CD4-positive, alpha-beta T cell treated with Interleukin-1 beta for 1 hour (primary cell): ENCODE measurements at places on chromosomes 6 and 20.

DNA sequence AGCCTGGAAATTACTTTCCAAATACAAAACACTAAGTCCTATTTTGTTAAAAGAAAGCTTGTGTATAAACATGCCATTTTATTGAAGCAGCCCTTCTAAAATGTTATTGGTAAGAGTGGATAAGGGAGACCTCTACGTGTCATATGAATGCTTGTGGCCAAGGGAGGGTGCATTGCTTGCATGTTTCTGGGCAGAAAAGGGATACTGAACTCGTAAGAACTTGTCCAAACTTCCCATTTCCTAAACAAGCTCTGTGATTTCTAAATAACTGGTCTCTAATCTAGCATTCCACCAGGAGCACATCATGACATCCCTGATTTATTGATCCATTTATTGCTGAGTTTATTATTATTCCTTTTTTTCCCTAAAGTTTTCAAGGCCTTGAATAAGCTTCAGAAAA lies 474.1 kb downstream of the CD109 start:
- DNase-seq, result no peak

DNA sequence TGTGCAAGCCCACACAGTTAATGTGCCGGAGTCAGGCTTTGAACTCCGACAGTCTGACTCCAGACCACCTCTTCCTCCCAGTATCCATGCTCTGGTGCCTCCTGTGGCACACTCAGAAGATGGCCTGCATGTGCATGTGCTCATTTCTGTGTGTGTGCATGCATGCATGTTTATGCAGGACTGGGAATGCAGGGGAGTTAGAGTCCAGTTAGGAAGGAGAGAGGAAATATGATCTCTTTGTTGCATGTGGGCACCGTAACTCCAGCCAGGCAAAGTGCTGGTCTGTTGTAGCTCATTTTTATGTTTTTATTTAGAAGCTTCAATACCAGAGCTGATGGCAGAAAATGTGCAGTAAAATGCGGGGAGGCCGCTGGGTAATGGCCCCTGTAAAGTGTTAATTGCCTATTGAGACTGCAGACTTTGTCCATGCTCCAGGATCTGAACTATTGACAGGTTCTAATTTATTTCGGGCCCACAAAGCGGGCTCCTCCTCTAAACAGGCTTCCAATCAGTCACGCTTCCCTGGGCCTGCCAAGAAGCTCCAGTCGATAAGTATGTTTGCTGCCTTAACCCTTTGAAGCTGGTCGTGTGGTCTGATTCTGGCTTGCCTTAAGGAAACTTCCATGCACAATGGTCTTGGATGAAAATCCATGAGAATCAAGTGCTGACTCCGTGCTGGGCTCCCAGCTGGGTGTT lies 248.3 kb downstream of the DHX35 start:
- no peak for DNase-seq

DNA sequence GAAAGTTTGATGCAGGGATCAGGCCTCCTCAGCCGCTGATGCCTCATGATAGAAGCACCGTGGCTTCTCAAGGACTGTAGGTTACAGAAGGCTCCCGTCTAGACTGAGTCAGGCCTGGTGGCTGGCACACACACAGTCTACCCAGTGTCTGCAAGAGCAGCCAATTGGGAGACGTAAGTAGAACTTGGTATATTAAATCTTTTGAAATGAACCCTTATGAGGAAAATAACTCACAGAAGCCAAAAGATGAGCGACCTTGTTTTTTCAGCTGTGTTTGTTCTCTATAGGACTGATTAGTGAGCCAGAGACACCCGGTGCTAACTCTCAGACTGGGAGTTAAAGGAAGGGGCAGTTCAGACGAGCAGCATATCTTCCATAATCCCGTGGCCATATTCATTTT lies 5.9 kb upstream of the PDE10A start:
- no peak for DNase-seq

- no peak for DNase-seq
Observed at GRCh38 chr20:53087037-53087777, 115.0 kb downstream of the TSHZ2 start.

DNA sequence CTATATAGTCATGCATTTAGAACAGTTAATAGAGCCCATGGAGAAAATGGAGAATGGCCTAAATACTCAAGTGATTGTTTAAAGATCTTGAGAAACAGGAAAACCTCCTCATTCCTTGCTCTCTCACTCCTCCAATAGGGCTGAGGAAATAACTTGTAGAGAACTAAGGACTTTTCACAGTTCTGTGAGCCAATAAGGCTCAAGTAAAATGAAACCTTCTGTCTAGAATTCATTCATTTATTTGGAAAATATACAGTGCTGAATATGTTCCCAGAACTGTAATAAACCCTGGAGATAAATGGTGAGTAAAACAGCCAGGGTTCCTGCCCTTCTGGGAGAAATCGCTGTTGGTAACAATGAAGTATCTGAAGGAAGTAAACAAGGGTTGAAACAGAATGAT lies 35.3 kb downstream of the ELOVL2 start:
- no peak for DNase-seq

GRCh38 chr6:69863766-69864165 lies 2.6 kb upstream of the COL19A1 start:
- no peak for DNase-seq

DNA sequence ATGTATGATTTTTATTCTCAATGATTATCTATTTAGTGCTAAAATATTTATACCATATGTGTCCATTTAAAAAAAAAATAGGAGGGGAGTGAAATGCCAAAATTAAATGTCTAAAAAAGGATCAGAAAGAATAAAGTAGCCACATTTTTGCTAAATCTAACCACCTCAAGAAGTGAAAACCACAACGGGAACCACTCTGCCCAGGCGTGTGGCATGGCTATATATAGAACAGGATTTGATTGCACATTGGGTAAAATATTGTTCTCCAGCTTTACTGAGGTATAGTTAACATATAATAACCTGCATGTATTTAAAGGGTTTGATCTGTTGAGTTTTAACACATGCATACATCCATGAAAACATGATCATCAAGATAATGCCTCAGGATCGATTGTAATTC lies 19.0 kb upstream of the AFDN start:
- DNase-seq, result no peak

GRCh38 chr6:144714021-144714712 lies 429.0 kb downstream of the UTRN start:
- DNase-seq, result no peak

- no peak for DNase-seq
Observed at GRCh38 chr6:119307056-119307455, 42.5 kb downstream of the MAN1A1 start.
